Cardiac septum (tissue), 1 donor: ENCODE measurements at places on chromosomes 3 and 15. TPM values are rescaled to one million over a fixed set of nuclear protein-coding genes. Genes with fewer than 3 reads are reported as not detected.

SLC28A2 gene
- not detected for total RNA-seq

ARPC4 gene
- 79.8 TPM for total RNA-seq

MUC20 gene
- 6.5 TPM for total RNA-seq

IL17RD gene
- 4.3 TPM for total RNA-seq

DNA sequence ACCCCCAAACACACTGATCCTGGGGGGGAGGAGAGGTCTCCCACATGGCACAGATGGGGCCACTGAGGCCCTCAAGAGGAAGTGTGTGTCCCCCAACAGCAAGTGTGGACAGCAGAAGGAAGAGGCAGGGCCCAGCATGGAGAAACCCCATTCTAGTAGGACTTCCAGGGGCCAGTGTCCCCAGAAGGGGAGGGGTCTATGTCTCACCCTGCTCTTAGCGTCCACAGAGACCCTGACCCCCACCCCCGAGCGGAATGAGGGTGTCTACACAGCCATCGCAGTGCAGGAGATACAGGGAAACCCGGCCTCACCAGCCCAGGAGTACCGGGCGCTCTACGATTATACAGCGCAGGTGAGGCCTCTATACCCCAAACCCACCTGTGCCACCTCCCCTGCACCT lies 35.3 kb downstream of the TSPAN3 start:
- DNase-seq: no peak

- no peak for DNase-seq
Observed at GRCh38 chr3:113103588-113103987, 107.8 kb upstream of the BOC start.

- DNase-seq: no peak
Observed at GRCh38 chr15:22227411-22228100, 147.2 kb downstream of the OR4M2 start.

- no peak for DNase-seq
Observed at GRCh38 chr3:151403246-151403645, 18.7 kb upstream of the P2RY12 start.

GRCh38 chr15:78178064-78178463 lies 28.9 kb downstream of the IDH3A start:
- no peak for DNase-seq

- DNase-seq: no peak
Observed at GRCh38 chr15:32691689-32692038, 26.1 kb upstream of the GREM1 start.

DNA sequence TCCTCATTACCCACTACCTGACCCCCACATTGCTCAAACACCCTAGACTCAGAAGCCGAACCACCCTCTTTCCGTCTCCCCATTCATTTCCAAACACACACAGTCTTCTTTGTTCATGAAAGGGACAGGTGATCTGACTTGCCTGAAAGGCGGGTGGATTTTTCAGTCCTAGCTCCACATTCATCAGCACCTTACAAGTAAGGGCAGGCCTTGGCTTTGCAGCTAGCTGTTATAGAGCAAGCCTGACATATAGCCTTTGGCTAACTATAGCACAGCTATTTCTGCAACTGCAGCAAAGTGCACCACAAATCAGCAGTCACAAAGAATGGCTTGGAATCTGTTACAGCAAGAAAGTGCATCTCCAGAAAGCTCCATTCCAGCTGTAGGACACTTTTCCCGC lies 139.8 kb downstream of the XXYLT1 start:
- no peak for DNase-seq

DNA sequence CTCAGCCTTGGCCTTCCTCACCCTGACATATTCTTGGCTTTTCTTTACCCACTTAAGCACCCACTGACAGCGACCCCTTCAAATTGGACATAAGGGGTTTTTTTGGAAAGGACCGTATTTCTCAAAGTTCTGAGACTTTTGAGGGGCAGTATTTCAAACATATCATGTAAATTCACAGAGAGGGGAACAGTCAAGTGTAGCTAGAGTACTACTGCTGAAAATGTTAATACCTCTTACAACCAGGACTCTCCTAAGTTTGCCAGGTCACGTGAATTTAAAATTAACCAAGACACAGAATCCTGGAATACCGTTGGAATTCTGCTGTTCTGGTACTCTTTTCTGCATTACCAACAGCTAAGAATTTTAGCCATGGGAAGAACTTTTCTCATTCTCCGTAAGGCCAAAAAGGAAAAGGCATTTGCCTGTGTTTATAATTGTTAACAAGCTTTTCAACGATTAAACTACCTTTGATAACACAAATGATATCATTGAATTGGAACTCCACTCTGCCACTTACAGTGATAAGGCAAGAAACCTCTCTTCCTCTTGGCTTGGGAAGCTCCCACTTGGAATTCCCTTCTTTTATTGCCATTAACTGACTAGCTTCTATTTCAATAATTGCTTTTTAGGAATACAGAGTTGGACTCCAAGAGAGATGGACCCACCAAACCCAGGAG lies 597 bp upstream of the GBE1 start:
- no peak for DNase-seq

- no peak for DNase-seq
Observed at GRCh38 chr3:150268426-150269391, 139.4 kb upstream of the TSC22D2 start.

DNA sequence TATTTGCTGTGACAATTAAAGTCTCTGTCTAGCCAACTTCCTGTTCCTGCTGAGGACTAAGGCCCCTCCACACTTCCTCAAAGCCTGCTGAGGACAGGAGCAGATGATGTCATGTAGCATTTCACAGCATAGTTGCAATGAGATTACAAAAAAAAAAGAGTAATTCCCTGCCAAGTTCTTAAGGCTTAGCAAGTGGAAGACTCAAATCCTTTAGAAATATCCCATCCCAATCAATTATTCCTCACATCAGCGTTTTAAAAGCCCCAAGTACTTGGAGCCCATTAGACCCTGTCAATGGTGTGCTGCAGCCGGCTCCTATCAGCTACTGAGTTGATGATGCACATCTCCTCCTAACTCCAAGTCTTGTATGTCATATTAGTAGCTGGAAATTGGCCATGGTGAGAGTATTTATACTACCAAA lies 51.7 kb downstream of the TRANK1 start:
- no peak for DNase-seq

- no peak for DNase-seq
Observed at GRCh38 chr3:89368846-89369245, 261.4 kb downstream of the EPHA3 start.

DNA sequence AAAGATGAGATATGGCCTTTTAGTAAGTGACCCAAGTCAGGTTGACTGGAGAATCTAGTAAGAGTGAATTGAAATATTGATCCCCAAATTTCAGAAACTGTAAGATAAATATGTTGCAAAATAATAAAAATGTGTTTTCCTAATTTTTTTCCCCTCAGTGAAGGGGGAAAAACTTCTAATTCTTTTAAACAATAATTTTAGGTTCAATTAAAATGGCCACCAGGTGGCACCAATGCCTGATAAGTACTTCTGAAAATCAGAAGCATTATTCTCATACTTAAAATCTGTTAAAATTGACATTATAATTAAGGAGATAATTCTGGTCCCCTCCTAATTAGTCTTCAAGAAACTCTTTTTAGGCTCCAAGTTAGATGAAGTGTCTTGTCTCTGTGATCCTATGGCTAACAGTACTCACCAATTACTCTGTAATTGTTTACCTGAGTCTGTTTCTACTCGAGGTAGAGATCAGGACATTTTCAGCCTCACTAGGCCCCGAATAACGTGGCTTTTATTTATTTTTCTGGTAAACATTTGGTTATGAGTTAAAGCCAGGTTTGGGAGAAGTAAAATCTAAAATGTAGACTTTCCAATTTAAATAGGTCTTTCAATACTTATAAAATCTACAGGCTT lies 52.6 kb downstream of the NMD3 start:
- no peak for DNase-seq

- no peak for DNase-seq
Observed at GRCh38 chr3:30626443-30627180, 20.2 kb downstream of the TGFBR2 start.
